Right renal cortex interstitium (tissue), 3 donors: ENCODE measurements at places on chromosomes 1 and 21. TPM values are rescaled to one million over a fixed set of nuclear protein-coding genes. Genes with fewer than 3 reads are reported as not detected.

HSD11B1 gene
- 0.33 TPM for polyA plus RNA-seq

GNPAT gene
- 65.9 TPM for polyA plus RNA-seq

AK5 gene
- 3.2 TPM for polyA plus RNA-seq

VHLL gene
- polyA plus RNA-seq, result not detected

DNA sequence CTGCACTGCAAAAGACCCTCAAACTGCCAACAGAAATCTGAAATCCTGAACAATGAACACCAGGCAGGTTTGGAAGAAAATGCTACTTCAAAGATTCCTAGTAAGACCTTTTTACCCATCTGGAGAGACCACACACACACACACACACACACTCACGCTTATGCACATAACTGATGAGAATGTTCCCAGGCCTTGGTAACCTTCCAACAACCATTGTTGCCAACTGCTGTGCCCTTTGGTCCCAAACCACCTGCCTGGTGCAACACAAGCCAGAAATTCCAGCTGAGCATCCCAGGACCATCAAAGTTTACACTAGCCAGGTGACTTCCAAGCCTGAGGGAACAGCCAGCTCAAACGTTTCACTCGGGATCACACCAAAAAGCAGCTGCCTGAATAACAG is 56.9 kb downstream of the SEC16B start:
- no peak for DNase-seq

DNA sequence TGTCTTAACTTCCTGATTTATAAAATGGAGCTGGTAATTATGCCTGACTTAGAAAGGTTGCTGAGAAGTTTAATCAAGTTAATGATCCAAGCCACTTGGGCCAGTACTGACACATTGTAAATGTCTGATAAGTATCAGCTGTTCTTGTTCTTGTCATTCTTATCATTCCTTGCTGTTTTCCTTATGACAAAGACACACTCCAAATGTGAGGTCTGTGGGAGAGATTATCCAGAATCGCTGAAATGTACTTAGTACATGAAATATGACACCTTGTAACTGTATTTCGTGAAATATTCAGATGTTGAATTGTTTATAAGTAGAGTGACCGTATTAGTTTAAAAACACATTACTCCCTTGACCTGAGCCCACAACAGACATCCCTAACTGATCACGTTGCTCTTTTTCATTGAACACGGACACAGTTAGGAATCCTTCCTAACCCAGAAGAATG is 6.1 kb downstream of the AADACL4 start:
- peak; percentile 77 for DNase-seq

DNA sequence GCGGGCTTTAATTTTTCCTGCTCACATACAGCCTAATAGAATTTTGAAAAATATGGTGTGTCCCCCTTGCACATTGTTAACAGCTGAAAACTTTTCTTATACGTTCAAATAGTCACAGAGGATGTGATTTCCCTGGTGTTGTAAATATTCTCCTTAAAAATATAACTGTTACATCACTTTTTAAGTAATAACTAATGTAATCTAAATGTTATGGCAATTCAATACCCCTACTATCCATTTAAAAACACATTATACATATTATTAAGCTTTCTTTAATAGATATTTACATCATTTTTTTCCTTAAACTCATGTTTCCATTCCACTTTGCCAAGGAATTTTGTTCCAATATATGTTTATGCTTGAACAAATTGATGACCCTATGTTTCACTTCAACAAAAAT is 85.5 kb upstream of the S1PR1 start:
- no peak for DNase-seq

DNA sequence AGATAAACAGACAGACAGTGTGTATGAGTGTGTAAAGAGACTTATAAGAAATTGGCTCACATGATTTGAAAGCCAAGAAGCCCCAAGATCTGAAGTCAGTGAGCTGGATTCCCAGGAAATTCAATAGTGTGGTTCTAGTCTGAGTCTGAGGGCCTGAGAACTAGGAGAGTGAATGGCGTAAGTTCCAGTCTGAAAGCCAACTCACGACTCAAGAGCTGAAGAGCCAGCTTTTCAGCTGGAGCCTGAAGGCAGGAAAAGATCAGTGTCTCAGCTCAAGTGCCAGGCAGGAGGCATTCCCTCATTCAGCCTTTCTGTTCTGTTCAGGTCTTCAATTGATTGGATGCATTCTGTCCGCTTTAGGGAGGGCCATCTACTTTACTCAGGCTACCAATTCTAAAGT is 257.2 kb downstream of the PLPP3 start:
- no peak for DNase-seq

GRCh38 chr21:45341779-45342178 is 54.1 kb upstream of the POFUT2 start:
- no peak for DNase-seq

DNA sequence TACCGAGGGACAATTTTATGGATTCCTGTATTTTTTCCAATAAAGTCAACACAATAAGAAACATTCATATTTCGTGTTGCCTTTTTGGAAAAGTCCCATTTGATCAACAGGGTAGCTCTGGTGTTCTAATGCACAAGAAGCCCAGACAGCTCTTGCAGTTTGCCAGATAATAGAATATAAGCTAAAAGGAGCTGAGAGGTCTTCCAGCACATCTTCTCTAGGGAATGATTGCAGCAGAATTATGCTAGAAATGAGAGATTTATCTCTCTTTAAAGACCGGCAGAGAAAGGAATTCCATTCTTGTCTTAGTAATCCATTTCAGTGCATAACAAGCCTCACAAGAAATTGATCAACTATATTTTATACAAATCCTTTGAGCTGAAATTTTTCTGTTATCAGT is 25.0 kb upstream of the DDX59 start:
- DNase-seq, result no peak
